Activated CD8-positive, alpha-beta T cell treated with anti-CD3 and anti-CD28 coated beads, Interleukin-2, amount 10 ng/mL, durations not matched to agents 7 days and 5 days (primary cell): ENCODE measurements at places on chromosomes 5 and 9. TPM values are rescaled to one million over a fixed set of nuclear protein-coding genes. Genes with fewer than 3 reads are reported as not detected.

DNA sequence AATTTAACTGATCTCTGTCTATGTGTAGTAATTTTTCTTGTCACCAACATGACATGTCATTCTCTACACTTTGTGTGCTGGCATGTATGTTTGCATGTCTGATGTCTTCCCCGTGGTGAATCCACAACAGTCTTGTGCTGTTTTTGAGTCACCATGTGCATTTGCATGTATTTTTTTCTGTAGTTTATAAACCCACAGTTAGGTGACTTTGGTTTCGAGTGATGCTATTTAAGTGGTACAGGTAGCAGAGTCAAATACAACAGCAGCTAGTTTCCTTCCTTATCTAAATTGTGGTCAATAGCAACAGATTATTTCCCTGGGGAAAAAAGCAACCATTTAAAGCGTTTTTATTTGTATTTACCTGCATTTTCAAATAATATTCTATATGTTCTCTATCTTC is 89.9 kb upstream of the FSD1L start:
- H3K36me3 ChIP-seq = peaks cover 12% of the 10 kb centered on the region
- peaks cover 35% of the 10 kb centered on the region for H3K4me1 ChIP-seq
- H3K4me3 ChIP-seq = no peak overlapping the region
- no peak for DNase-seq
- H3K27me3 ChIP-seq = peaks cover 7% of the 10 kb centered on the region

DNA sequence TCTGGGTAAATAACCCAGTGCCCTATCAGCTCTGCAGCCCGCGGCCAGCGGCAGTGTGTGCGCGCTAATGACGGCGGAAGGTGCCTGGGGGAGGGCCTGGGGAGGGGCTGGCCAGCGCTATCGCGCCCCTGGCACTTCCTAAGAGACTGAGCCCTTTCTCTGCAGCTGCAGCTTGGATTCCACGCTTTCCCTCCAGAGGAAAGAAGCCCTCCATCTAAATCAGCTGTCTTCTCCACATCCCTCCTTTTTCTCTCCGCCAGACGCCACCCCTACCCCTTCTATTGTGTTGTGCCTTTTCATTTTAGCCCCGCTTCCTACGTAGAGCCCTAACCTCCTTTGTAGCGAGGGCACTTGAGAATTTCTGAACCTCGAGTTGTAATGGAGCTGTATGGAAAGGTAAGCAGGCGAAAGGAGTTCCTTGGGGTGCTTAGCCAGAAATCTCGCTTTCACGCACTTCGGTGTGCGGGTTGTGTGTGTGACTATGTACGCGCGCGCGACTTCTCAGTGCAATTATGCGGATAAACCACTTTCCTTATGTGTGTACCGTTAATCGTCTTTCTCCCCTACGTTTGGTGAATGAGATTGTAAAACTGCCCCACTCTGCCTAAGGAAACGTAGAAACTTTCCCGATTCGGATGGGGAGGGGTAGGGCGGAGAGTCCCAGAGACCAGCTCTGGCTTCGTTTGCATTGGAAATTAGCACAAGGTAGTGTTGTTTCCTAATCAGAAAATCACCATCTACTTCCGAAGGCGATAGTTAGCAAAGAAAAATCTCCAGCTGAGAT is 664 bp upstream of the RAB3C start:
- peak overlapping the region; percentile 76 for H3K4me3 ChIP-seq
- peaks cover 10% of the 10 kb centered on the region for H3K4me1 ChIP-seq
- H3K36me3 ChIP-seq = no peaks in the 10 kb centered on the region
- peaks cover 35% of the 10 kb centered on the region for H3K27me3 ChIP-seq

DNA sequence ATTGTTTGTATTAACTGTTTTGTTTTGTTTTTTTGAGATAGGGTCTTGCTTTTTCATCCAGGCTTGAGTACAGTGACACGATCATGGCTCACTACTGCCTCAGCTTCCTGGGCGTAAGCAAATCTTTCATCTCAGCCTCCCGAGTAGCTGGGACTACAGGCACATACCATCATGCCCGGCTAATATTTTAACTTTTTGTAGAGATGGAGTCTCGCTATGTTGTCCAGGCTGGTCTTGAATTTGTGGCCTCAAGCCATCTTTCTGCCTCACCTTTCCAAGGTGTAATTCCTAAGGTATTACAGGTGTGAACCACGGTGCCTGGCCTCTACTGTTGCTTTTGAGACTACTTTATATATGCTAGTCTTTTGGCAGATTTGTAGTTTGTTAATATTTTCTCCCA is 8.4 kb downstream of the RCL1 start:
- DNase-seq = no peak
- H3K27me3 ChIP-seq = no peaks in the 10 kb centered on the region
- peaks cover 26% of the 10 kb centered on the region for H3K36me3 ChIP-seq
- no peak overlapping the region for H3K27ac ChIP-seq
- no peak overlapping the region for H3K4me3 ChIP-seq

DNA sequence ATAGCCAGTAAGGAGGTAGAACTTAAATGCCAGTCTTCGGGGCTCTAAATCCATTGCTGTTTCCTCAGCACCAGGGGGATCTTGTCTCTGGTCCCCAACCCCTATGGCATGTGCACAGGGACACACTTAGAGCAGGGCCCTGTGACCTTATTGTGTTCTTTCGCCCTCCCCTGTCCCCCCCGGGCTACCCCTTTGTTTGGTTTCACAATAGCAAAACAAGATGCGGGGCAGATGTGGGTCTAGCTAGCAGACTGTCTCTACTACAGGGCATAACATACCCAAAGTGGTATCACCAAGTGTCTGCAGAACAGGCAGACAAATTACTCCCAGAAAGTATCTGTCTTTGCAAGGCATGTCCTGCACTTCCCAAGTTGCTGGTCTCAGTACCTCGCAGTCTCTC is 2.1 kb downstream of the FBLL1 start:
- no peak overlapping the region for H3K27ac ChIP-seq
- no peak for DNase-seq
- H3K4me3 ChIP-seq = no peak overlapping the region
- H3K36me3 ChIP-seq = peaks cover 7% of the 10 kb centered on the region
- peaks cover 7% of the 10 kb centered on the region for H3K4me1 ChIP-seq

- H3K4me3 ChIP-seq = no peak overlapping the region
- DNase-seq = no peak
- H3K27me3 ChIP-seq = no peaks in the 10 kb centered on the region
- no peaks in the 10 kb centered on the region for H3K4me1 ChIP-seq
These were observed 35.3 kb upstream of the KCNV2 start for GRCh38 chr9:2681981-2682380.

- H3K27ac ChIP-seq = no peak overlapping the region
- H3K4me3 ChIP-seq = no peak overlapping the region
- H3K27me3 ChIP-seq = no peaks in the 10 kb centered on the region
- H3K4me1 ChIP-seq = no peaks in the 10 kb centered on the region
These were observed 43.0 kb upstream of the KCNV2 start for GRCh38 chr9:2674141-2674824.

DNA sequence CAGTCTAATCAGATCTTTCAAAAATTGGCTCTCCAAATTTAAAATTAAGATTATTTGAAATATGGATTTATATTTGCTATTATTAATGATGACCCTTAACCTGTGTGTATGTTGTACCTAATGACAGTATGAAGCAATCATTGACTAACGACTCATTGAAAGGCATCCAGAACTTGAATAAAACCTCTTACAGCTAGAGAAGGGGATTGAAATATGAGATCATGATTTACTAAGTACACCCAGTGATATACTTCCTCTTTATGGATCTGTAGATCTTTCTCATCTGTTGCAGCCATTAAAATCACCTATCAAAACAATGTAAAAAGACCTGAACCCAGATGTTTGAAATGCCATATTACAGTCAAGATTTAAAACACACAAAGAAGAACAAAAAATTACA is 126.5 kb downstream of the RPS23 start:
- no peaks in the 10 kb centered on the region for H3K27me3 ChIP-seq
- DNase-seq = no peak
- no peak overlapping the region for H3K27ac ChIP-seq
- H3K4me1 ChIP-seq = no peaks in the 10 kb centered on the region
- H3K4me3 ChIP-seq = no peak overlapping the region

GRCh38 chr5:81023261-81023970 is 63.3 kb downstream of the RASGRF2 start:
- H3K4me3 ChIP-seq = no peak overlapping the region
- peaks cover 5% of the 10 kb centered on the region for H3K36me3 ChIP-seq
- peaks cover 30% of the 10 kb centered on the region for H3K4me1 ChIP-seq
- no peak for DNase-seq
- no peak overlapping the region for H3K27ac ChIP-seq

DNA sequence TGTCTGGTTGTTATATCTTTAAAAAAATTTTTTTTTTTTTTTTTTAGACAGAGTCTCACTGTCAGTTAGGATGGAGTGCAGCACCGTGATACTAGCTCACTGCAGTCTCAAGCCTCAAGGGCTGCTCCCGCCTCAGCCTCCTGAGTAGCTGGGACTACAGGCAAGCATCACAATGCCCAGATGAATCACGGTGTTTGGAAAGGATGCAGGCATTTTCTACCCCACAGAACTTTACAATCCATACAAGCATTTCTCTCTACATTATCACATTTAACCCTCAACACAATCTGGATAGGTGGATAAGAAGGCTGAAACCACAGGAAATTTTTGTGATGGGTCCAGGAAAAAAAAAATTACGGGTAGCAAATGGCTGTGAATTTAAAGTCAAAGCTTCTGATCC is 5.8 kb upstream of the PCA3 start:
- H3K4me3 ChIP-seq = no peak overlapping the region
- no peaks in the 10 kb centered on the region for H3K36me3 ChIP-seq
- H3K27ac ChIP-seq = no peak overlapping the region
- H3K4me1 ChIP-seq = no peaks in the 10 kb centered on the region
- DNase-seq = no peak
- H3K27me3 ChIP-seq = peaks cover 2% of the 10 kb centered on the region

GRCh38 chr9:109779711-109780452 is at the start of gene PALM2AKAP2:
Gene PALM2AKAP2 (plus strand): TSS chr9:109780198. CDS start chr9:109780489, 291 bp downstream.
- H3K27me3 ChIP-seq = peaks cover 30% of the 10 kb centered on the region
- H3K4me3 ChIP-seq = no peak within 1 kb of the TSS
- no peak within 1 kb of the TSS for H3K27ac ChIP-seq

- DNase-seq = no peak
- H3K36me3 ChIP-seq = no peaks in the 10 kb centered on the region
- H3K27ac ChIP-seq = no peak overlapping the region
- H3K27me3 ChIP-seq = no peaks in the 10 kb centered on the region
- H3K4me1 ChIP-seq = no peaks in the 10 kb centered on the region
These were observed 1049.6 kb upstream of the SEMA6A start for GRCh38 chr5:117624201-117624600.

GRCh38 chr9:90870621-90871326 is 69.2 kb downstream of the SYK start:
- peaks cover 5% of the 10 kb centered on the region for H3K27me3 ChIP-seq
- no peaks in the 10 kb centered on the region for H3K4me1 ChIP-seq
- DNase-seq = peak; percentile 66
- no peak overlapping the region for H3K4me3 ChIP-seq

- H3K27ac ChIP-seq = no peak overlapping the region
- no peaks in the 10 kb centered on the region for H3K36me3 ChIP-seq
- no peak overlapping the region for H3K4me3 ChIP-seq
- H3K27me3 ChIP-seq = no peaks in the 10 kb centered on the region
- no peaks in the 10 kb centered on the region for H3K4me1 ChIP-seq
These were observed 156.5 kb downstream of the PAPPA start for GRCh38 chr9:116309900-116310611.

- no peaks in the 10 kb centered on the region for H3K36me3 ChIP-seq
- peaks cover 45% of the 10 kb centered on the region for H3K27me3 ChIP-seq
- DNase-seq = peak; percentile 45
- no peak overlapping the region for H3K27ac ChIP-seq
- H3K4me1 ChIP-seq = peaks cover 19% of the 10 kb centered on the region
These were observed 92.9 kb upstream of the PIK3R1 start for GRCh38 chr5:68122439-68123328.

GRCh38 chr9:70263421-70263820 is 4.6 kb downstream of the SMC5 start:
- no peak overlapping the region for H3K4me3 ChIP-seq
- DNase-seq = no peak
- no peak overlapping the region for H3K27ac ChIP-seq
- peaks cover 42% of the 10 kb centered on the region for H3K4me1 ChIP-seq
- H3K36me3 ChIP-seq = peaks cover 61% of the 10 kb centered on the region

- H3K4me3 ChIP-seq = no peak overlapping the region
- no peaks in the 10 kb centered on the region for H3K27me3 ChIP-seq
- peaks cover 4% of the 10 kb centered on the region for H3K36me3 ChIP-seq
- H3K4me1 ChIP-seq = no peaks in the 10 kb centered on the region
These were observed 477.1 kb downstream of the SPATA31A7 start for GRCh38 chr9:61666849-61667371.

- H3K27ac ChIP-seq = peak overlapping the region; percentile 30
- peak; percentile 23 for DNase-seq
- no peaks in the 10 kb centered on the region for H3K27me3 ChIP-seq
- H3K36me3 ChIP-seq = no peaks in the 10 kb centered on the region
- H3K4me1 ChIP-seq = peaks cover 3% of the 10 kb centered on the region
These were observed 218.6 kb downstream of the PJA2 start for GRCh38 chr5:109191153-109191558.

DNA sequence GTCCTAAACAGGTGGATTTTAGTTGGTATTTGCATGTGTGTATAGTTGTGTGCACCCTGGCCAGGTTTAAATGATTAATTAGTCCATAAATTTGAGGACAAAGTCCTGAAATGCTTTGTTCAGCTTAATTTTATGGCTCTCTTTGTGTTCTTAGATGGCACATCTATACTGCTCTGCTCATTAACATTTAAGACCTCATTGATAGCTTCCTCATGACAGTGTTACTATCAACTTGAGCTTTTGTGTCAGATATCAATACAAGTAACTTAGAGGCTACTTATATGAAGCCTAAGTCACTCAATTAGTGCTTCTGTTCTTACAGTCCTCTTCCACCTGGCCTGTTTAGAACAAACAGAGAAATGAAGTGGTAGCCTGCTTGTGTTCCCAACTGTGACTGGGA is 240.9 kb downstream of the TRPM3 start:
- H3K27ac ChIP-seq = no peak overlapping the region
- no peak for DNase-seq

The NME5 gene
- not detected for total RNA-seq

The CEL gene
- total RNA-seq = 2.4 TPM

The CLIC3 gene
- 3.6 TPM for total RNA-seq

The GFPT2 gene
- 0.13 TPM for total RNA-seq

The ESM1 gene
- not detected for total RNA-seq
